ENCODE measurements at places on chromosomes 1 and 21.

DNA sequence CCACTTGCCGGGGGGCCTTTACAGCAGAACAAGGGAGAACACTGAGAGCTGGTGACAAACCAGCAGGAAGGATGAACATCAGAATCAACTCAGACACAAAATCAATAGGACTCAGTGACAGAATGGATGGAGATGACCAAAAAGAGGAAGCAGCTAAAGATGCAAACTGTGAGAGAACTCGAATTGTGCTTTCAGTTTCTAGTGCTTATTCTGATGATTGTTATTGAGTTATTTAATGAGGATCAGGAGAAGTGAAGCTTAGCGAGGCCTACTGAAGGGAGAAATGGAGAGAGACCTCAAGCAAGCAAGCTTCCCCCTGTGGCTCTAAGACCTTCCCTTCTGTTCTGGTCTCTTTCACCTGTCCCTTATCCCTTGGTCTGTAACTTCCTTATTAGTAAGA is 30.3 kb upstream of the TMEM125 start:
- DNase-seq, result no peak

- no peak for DNase-seq
Measured at GRCh38 chr1:117030271-117030877, 28.8 kb downstream of the CD101 start.

GRCh38 chr1:67890857-67891256 is 57.6 kb upstream of the GNG12 start:
- no peak for DNase-seq

DNA sequence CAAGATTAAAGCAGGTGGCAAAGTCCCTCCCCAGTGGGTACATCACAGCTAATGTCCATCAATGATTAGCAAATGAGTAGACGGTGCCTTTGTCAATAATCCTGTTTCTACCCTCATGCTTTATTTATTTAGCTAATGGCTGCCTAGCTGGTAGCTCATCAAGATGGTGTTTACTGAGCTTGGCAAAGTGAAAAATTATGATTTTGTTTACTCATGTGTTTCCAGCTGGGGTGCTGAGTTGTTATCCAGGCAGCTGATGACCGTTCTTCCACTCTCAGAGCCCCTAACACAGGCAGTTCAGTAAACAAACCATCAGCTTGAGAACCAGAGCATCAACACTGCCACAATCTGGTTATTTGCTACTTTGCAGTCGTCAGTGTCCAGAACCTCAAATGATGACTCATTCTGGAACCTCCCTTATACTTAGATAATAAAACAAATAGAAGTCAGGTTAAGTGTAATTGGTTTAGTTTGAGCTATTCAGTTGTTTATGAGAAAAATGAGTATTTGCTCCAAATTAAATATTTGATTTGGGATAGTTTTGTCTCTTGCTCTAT is 163.9 kb downstream of the ST6GALNAC5 start:
- DNase-seq, result no peak

DNA sequence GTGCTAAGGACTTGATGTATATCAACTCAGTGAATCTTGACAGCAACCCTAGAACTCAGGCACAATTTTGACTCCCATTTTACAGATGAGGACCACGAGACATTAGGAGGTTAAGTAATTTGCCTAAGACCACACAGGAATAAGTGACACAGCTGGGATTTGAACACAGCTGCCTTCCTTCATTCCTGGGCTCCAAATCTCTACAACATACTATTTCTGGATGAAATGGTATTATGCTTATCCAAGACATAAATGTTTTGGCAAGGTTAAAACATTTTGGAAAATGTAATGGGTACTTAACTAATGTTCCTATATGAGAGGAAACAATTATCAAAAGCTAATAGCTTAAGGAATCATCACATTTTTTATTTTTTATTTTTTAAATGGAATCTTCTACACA is 4.8 kb downstream of the CLDN8 start:
- DNase-seq, result no peak

DNA sequence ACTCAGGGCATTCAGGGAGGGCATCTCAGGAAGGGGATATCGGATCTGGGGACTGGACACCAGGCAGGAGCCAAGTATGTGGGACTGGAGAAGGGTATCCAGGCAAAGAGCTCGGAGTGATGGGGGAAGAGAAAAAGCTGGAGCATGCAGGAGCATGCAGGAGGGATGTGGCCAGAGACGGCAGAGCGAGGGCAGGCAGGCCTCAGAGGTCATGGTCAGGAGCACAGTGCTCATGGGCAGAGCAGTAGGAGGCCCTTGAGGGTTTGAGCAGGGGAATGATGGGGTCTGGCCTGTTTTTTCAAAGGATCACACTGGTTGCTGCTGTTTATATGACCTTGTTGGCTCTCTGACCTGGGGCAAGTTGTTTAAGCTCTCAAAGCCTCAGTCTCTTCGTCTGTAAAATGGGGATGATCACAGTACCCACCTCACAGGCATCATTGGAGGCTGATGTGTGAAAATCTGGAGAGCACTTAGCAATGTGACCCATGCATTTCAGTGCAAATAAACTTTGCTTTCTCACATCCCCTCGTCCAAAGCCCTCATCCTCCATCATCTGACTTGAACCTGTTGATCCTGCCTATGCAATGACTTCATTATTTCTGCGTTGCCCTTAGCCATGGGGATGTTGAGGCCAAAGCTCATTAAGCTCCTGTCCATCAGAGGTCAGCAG is 273.1 kb downstream of the MATN1 start:
- no peak for DNase-seq

GRCh38 chr1:65623895-65624294 is 168.8 kb upstream of the PDE4B start:
- no peak for DNase-seq

GRCh38 chr1:93448983-93449804 is 1.3 kb downstream of the FNBP1L start:
- DNase-seq, result no peak

DNA sequence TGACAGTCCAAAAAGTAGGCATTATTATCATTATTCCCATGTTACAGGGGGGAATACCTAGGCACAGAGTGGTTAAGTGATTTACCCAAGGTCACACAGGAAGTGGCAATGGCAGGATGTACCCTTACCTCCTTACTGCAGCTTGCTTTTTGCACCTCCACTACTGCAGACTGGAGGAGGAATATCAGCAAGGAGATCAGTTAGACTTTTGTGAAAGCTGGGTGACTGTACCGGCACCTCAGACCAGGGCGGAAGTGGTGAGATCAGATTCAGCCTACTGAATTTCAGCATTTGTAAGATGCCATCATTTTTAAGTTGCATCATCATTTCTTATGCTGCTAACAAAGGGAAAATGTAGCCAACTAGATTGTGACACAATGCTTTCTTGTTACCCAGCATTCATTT is 4.5 kb downstream of the ADARB1 start:
- DNase-seq, result no peak

DNA sequence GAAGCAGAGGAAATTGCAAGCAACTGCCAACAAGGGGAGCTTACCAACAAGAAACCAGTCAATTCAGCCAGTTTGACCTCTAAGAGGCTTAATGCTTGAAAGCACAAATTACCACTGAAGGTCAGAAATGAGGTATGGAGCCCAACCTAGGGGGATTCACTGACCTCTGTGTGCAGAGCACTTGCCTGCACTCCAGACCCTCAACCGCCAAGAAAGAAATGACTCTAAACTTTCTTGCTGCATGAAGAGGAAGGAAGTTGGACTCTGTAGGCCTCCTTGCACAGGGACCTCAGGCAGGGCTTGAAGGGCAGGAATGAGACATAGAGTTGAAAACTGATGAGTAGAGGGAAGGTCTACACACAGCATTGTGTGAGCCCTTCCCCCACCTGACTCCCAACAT is 10.0 kb downstream of the ARMH1 start:
- DNase-seq, result no peak

DNA sequence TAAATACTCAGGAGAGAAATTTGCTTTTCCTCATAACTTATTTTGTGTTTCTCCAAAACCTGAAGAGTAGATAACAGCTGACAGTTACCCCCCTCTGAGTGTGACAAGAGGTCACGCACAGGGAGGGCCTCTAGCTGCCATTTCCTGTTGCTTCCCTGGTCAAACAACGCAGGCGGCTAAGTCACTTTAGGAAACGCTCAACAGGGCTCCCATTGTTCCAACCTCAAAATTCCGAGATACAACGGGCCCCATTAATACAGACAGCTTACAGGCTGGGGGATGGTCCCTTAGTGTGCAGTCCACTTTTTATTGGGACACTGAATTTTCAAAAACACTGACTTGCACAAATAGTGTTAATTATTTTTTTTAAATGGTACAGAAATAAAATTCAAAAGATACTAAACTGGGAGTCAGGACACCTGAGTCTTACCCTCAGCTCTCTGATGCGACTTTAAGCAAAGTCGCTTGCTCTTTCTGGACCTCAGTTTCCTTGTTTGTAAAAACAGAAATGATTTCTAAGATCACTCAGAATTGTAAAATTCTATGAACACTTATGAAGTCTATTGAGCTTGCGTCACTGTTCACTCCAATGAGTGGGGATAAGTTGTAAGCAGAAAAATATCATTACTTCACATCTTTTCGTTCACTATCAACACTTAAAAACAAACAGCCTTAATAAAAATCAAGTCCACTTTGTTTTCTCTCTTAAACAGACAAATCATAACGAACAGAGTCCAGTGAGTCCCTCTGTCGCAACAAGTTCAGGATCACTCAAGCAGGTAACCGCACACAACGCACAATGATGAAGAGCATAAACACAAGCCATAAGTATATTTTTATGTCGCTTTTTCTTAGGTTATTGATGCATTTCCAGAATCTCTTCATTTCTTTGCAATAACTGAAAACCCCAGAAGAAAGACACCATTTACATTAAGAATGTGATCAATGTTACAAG is 13.5 kb downstream of the LZIC start:
- DNase-seq, result no peak

Measured in omental fat pad (tissue), 4 donors.